Hepatocyte (in vitro differentiated cells): ENCODE measurements at places on chromosomes 1 and 21. TPM values are rescaled to one million over a fixed set of nuclear protein-coding genes. Genes with fewer than 3 reads are reported as not detected.

DISP1 gene
- total RNA-seq, result 10.6 and 14.6 TPM in 2 replicates

DNA sequence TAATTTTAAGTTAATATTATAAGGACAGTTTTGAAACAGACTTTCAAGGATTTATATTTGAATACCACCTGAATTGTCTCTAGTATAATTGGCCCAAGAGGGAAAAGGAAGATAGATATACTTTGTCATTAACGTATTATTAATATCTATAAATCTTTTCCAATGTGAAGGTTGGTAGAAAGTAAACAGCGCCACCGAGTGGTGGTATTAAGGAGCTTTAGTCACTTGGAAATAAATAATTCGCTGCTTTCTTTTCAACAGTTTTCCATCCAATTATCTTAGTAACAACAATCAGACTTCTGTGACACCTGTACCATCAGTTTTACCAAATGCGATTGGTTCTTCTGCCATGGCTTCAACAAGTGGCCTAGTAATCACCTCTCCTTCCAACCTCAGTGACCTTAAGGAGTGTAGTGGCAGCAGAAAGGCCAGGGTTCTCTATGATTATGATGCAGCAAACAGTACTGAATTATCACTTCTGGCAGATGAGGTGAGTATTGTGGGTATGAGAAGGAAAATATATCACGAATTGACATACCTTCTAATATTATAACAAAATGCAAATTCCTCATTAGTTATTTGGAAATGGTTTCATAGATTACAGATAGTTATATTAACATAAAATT is 37.7 kb downstream of the SH3GLB1 start:
- DNase-seq, result peak; percentile 53

TRIM17 gene
- total RNA-seq, result 2.1 and 2.4 TPM in 2 replicates

USH2A gene
- 0.07 and 0.20 TPM in 2 replicates for total RNA-seq

LHX4 gene
- 0.03 TPM in 1 of 2 replicates, not detected in the other for total RNA-seq

DNA sequence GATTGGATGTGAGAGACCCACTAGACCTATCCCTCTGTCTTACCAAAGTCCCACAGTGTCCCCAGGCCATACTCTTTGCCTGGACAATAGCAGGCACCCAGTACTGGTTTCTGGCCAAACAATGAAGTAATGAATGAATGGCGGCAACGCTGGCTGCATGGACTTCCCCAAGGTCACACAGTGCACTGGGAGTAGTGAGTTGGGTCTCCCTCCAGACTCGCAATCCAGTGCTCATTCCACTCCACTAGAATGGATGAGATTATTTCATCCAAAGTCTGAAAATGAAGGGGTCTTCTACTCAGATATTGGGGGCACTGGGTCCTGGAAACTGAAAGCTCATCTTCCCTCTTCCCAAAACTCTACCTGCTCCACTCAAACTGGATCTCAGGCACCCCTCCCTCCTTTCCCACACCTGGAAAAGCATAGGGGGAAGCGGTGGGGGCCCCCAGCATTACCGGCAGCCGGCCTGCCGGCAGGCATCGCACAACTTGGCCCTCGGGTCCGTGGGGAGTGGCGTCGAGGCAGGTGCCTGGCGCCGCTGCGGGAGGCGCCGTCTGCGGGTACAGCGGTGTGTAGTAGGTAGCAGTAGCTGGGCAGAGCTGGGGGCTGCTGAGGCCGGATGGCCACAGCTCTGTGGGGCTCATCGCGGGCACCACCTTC is 816 bp downstream of the E2F2 start:
- DNase-seq, result no peak

DNA sequence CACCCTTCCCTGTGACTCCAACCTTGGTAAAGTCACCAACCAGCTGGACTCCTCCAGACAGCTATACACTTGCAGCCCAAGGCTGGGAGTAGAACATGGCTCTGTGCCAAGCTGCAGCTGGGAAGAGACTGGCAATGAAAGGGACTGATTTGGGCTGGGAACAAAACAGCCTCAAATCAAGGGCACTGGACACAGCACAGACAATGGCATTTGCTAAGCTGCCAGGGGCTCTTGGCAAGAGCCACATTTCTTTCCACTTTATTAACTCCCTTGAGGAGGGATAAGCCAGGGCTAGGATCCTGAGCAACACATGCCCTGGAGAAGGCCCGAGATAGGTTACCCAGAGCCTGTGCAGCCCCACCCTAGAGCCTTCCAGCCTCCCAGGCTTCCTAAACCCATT is 12.0 kb downstream of the SYT11 start:
- DNase-seq, result peak; percentile 28

DNA sequence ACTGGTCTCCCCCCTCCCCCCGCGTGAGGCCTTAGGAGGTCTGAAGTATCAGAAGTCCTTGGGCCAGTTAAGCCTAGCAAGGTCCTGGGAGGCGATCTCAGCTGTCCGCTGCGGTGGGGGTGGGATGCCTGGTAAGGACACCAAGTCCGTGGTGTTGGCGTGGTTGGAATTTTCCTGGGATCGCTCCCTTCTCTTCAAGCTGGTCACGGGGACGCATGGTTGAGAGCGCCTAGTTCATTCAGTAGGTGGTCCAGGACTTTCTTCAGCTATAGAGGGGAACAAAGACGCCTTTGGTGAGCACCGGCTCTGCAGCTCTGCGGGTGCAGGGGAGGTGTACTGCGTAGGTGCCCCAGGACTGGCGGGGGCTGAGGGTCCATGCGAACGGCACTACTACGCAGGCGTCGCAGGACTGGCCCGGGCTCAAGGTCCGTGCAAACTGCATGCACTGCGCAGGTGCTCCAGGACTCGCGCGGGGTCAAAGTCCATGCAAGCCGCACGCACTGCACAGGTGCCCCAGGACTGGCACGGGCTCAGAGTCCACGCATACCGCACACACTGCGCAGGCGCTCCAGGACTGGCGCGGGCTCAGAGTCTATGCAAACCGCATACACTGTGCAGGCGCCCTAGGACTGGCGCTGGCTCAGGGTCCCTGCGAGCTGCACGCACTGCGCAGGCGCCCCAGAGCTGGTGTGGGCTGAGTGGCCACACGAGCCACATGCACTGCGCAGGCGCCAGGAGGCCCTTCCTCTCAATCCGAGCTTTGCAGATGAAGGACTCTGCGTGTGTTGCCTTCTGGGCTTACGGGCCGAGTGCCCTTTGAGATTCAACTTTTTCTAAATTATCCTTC is 36.6 kb upstream of the HMGN1 start:
- DNase-seq, result no peak

PPFIA4 gene
- total RNA-seq, result 1.1 and 1.4 TPM in 2 replicates

DNA sequence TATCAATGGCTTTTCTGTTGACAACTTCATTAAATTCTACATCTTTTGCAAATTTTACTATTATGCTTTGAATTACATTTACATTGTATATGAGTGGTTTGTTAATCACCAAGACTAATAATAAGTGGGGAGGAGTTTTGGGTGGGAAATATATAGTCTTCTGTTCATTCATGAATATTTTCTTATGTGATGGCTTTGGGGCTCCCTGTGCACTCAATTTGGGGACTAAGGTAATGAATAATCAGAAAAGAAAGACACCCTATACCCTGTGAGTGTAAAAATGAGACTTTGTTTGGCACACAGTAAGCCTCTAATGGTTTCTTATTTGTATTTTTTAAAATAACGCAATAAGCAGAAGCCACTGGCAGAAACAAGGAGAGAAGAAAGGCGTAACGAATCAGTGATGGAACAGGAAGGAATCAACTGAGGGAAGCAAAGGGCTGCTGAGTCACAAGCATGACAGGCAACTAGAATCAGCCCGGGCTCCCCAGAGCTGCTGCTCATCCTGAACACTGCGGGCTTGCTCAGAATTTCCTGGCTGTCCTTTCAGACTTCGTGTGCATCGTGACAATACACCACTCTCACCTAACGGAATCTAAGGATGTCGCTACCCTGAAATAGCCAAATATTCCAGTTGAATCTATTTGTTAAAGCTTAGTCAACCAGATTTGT is 20.8 kb upstream of the RGS2 start:
- DNase-seq, result peak; percentile 50

DNA sequence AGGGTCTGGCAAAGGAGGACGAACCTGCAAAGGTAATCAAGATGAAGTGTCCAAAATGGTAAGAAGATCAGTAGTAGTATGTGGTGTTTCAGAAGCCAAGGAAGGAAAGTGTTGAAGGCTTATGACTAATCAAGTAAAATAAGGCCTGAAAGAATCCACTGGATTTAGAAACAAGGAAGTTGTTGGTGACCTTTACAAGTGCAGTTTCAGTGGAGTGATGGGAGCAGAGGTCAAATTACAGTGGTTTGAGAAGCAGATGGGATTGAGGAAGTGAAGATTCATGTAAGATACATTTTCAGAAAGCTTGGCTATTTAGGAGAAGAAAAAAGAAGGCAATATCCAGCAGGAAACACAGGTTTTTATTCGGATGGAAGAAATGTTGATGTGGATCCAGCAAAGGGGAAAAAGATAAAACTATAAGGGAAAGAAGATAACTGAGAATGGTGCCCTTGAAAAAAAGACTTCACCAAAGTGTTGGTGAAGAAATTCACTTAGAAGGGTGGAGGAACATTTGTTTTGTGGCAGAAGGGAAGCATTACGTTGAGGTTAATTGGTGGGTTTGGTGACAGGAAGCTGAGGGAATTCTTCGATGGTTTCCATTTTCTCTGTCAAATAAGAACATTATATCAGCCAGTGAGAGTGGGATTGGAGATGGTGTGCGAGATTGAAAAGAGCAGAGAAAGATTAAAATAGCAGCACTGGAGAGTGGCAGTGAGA is 2.1 kb downstream of the ARMH1 start:
- no peak for DNase-seq

- DNase-seq, result no peak
These were observed 88.9 kb upstream of the ABCD3 start for GRCh38 chr1:94329276-94329675.

DNA sequence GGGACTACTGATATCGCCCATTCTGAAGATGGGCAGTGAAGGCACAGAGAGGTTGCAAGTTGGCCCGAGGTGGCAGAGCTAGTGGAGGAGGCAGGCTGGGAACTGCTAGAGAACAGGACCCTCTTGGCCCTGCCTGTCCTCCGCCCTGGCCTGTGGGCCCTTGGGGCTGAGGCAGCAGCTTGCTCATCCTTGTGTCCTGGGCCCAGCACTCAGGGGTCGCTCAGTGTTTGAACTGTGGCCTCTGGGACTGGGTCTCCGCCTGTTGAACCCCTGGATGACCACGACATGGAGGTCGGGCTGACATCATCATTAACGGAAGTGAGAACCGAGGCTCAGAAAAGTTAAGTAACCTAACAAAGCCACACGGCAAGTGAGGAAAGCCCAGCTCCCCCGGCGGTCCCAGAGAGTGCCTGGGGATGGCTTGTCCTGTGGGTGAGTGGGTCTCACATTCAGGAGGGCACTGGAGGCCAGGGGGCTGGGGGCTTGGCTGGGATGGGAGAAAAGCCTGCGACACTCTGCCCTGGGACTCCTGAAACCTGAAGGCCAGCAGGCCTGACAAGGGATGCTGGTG is 23.0 kb upstream of the DDOST start:
- no peak for DNase-seq

GRCh38 chr1:182563095-182563494 is 26.0 kb downstream of the RNASEL start:
- no peak for DNase-seq

DNA sequence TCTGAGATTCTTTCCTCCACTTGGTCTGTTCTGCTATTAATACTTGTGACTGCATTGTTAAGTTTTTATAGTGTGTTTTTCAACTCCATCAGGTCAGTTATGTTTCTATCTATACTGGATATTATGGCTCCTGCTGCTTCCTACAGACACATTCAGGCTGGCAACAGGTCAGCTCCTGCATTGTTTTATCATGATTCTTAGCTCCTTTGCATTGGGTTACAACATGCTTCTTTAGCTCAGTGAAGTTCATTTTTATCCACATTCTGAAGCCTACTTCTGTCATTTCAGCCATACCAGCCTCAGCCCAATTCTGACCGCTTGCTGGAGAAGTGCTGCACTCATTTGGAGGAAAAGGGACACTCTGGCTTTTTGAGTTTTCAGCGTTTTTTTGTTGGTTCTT is 37.3 kb upstream of the F3 start:
- DNase-seq, result no peak

GRCh38 chr1:14733048-14733778 is 134.7 kb downstream of the KAZN start:
- peak; percentile 20 for DNase-seq

LCE2B gene
- total RNA-seq, result not detected in 2 replicates

- no peak for DNase-seq
These were observed 70.8 kb upstream of the MPC2 start for GRCh38 chr1:168007691-168008090.

CRYZL1 gene
- 14.6 and 29.7 TPM in 2 replicates for total RNA-seq

- DNase-seq, result no peak
These were observed 58.7 kb upstream of the ABCG1 start for GRCh38 chr21:42160111-42160721.
